ENCODE measurements at places on chromosomes 16 and 17.

DNA sequence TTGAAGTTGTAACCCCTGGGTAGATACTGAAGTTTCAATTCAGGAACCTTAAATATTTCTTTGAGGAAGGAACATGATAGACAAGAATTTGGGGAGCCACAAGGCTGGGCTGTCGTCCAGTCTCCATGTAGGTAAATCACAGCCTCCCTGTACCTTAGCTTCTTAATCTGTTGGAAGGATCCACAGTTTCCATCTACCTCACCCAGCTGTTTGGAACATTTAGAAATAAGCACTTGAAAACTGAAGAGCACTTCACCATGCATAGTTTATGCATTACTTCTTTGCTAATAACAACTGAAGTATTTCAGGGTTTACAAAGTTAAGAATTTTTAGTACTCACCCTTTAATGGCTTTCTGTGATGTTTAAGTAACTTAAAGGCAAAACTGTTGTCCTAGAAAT is 17.2 kb downstream of the TXNDC11 start:
- DNase-seq, result no peak

- DNase-seq, result no peak
These were observed 32.7 kb upstream of the CACNG1 start for GRCh38 chr17:67011527-67012175.

DNA sequence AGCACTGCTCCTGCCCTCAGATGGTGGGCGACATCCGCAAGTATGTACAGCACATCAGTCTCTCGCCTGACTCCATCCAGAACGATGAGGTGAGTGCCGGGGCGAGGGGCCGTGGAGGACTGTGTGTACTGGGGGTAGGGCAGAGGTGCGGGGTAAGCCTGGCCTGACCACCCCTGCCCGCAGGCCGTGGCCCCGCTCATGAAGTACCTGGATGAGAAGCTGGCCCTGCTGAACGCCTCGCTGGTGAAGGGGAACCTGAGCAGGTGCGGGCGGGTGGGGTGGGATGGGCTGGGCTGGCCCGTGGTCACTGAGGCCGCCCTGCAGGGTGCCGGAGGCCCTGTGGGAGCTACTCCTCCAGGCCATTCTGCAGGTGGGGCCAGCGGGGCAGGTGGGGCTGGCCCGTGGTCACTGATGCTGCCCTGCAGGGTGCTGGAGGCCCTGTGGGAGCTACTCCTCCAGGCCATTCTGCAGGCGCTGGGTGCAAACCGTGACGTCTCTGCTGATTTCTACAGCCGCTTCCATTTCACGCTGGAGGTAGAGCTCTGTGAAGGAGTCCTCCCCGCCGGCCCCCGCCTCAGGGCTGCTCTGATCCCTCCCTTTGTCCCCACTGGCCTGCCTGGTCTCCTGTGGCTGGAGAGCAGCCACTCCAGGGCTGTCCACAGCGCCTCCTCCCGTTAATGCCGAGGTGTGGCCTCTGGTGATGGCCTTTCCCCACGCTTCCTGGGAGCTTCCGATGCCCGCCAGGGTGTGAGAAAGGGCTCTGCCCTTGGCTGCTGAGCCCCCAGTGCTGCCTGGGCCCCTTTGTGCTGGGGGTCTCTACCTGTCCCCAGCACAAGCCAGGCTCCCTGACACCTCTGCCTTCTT is 5.0 kb downstream of the TSR3 start:
- no peak for DNase-seq

GRCh38 chr16:53297477-53297876 is 136.8 kb upstream of the RBL2 start:
- DNase-seq, result no peak

DNA sequence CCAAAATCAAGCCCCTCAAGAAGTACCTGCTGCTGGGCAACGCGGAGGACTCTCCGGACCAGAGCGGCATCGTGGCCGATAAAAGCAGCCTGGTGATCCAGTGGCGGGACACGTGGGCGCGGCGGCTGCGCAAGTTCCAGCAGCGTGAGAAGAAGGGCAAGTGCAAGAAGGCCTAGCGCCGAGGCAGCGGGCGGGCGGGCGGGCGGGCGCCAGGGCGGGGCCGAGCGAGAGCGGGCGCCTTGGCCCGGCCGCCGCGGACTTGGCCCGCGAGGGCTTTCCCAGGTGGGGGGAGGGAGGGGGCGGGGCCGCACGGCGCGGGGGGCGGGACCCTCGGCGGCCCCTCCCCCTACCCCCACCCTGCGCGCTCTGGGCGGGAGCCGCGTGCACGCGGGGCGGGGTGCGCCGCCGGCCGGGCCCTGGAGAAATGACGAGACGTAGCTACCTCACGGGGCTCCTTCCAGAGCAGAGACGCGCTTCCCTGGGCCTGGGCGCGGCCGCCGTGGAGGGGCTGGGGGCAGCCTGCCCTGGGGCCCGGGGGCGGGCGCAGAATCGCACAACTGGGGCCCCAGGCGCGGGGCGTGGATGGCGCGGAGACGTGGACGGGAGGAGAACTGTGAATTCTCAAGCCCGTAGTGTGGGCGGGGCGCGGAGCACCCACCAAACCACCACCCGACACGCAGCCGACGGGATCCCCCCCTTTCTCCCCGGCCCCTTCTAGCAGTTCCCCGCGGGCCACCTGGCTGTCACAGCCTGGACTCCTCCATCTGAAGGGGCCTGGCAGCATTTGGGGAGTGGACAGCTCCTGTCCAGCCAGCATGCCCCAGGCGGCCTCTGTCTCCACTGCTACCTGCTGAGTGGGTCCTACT is 218.7 kb downstream of the NTN1 start:
- peak; percentile 63 for DNase-seq

DNA sequence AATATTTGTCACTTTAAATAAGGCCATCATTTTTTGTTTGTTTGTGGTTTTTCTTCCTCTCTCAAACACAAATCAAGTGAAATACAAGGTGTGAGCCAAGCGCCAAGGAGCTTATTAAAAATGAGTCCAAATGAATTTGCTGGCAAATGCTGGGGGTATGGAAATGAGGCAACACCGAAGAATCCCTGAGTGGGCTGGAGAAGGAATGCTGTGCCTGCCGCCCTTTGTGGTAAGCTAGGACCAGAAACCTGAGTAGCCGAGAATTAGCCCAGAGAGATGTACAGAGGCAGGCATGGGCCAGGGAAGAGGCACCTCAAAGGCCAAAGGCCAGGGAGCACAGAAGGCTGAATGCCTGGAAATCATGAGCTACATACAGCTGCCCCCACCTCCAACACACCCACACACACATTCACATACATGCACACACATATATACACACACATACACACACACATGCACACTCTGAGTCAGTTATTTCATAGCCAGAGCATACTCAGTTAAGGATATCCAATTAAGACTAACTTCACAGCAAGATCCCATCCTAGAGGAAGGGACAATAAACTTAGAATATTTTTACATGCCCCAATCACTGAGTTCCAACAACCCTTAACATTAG is 266.1 kb upstream of the DYNLRB2 start:
- no peak for DNase-seq

- peak; percentile 82 for DNase-seq
These were observed 1.8 kb upstream of the UBTF start for GRCh38 chr17:44221084-44221861.

Measured in LoVo (cell line).